Calu3 (cell line): ENCODE measurements at places on chromosomes 2 and 18.
A peak's percentile ranks its signal among the peaks of the same experiment; 100 is the strongest.

DNA sequence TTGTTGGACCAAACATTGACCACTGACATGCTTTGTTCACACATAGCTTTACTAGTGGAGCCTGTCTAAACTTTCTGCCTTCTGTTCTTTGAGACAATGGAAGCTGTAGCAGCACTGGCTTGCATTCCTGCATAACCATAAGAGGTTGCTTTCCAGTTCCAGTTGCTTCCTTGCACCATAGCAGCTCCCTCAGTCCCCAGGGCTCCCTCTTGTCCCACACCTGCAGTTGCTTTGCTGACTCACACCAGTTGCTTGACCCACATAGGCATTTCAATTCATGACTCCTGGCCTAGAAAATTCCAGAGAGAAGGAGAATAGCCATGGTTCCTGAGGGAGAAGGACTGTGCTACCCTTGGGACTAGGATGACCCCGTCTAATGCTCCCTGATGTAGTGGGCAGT is 20.9 kb downstream of the SGPP2 start:
- DNase-seq: no peak

GRCh38 chr2:205685314-205686055 is 3.2 kb downstream of the NRP2 start:
- DNase-seq: peak; percentile 69

DNA sequence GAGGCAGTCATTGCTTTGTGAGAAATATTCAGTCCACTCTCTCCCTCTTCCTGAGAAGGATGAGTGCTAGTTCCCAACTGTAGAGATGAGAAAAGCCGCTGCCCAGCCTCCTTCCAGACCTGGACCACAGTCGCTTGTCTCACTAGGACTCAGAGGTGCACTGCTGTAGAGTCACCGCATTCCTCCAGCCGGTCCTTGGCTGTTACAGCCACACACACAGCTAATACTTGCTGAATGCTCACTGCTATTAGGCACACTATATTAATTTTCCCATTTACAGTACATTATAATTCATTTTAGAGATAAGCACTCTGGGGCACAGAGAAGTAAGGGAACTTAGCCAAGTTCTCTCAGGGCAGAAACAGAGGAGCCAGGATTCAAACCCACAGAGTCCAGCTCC is 10.0 kb upstream of the FABP1 start:
- DNase-seq: no peak

GRCh38 chr2:72744049-72744448 is 81.8 kb downstream of the EXOC6B start:
- no peak for DNase-seq

- no peak for DNase-seq
Observed at GRCh38 chr18:8562919-8563318, 46.3 kb upstream of the RAB12 start.

- DNase-seq: peak; percentile 55
Observed at GRCh38 chr2:60553495-60554073, at the start of gene BCL11A. TSS of gene BCL11A (minus strand) at chr2:60553654. CDS start at chr2:60553270, 384 bp downstream.

DNA sequence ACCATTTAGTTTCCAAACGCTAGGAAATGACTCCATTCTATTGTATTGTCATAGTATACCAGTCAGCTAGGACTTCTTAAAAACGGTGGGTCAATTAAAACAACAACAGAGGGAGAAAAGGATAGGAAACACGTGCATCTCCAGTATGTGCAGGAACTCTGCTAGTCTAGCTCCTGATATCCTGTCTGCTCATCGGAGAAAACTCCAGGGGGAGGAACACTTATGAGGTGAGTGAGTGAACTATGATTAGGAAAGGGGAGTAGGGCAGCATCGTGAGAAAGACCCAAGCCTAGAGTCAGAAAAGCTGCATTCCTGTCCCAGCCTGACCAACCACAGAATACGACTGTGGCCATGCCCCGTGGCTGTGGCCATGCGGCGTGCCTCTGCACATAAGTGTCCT is 34.2 kb downstream of the DTNB start:
- DNase-seq: no peak

- DNase-seq: no peak
Observed at GRCh38 chr2:220259662-220260061, 632.2 kb downstream of the SLC4A3 start.

- no peak for DNase-seq
Observed at GRCh38 chr2:199118673-199119112, 339.0 kb downstream of the SATB2 start.

GRCh38 chr2:117785740-117786139 is 28.8 kb upstream of the DDX18 start:
- peak; percentile 62 for DNase-seq

- no peak for DNase-seq
Observed at GRCh38 chr2:145350011-145350410, 830.1 kb upstream of the ZEB2 start.

- DNase-seq: no peak
Observed at GRCh38 chr2:12045864-12046291, 299.4 kb downstream of the LPIN1 start.

DNA sequence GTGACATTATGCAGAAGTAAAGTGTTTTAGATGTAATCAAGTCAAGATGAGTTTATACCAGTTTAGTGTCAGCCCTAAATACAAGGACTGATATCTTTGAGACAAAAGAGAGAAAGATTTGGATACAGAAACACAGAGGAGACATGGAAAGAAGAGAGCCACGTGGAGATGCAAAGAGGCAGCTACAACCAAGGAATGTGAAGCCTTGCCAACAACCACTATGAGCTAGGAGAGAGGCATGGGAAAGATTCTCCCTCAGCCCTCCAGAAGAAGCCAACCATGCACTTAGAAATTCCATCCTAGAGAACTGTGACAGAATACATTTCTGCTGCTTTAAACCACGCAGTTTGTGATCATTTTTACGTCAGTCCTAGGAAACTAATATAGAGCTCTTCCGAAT is 217.2 kb downstream of the DOK6 start:
- no peak for DNase-seq

DNA sequence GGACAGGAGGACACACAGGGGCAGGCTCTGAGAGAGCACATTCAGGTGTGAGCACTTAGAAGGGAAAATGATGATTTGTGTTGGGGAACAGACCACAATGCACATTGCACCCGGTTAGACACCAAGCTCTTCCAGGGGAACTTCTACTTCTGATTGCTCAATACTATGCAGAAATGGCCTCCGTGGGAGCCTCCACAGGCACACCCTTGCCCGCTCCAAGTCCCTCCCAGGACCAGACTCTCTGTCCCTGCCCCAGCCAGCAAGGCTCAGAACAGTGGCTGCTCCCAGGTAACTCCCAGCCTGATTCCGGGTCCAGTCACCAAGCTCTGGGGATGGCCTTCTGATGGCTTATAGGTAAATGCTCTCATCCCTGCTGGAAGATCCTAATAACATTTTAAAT is 56.2 kb downstream of the BCL2L11 start:
- DNase-seq: no peak

DNA sequence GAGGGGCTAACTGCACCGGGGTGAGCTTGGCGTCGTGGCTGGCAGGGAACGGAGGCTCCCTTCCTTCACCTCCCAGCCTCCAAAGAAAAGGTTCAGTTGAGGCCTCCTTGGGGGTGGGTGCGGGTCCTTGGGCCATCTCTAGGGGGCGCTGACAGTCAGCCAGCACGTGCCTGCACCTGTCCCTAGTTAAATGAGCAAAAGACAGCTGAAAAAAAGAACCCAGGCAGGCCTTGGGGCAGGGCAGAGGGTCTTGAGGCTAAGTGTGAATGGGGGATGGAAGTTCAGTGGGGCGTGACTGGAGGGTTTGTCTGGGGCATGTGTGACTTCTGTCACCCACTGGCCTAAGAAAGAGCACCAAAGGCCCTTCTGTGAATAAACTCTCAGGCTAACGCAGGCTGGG is 56.4 kb downstream of the ZFP36L2 start:
- peak; percentile 73 for DNase-seq

DNA sequence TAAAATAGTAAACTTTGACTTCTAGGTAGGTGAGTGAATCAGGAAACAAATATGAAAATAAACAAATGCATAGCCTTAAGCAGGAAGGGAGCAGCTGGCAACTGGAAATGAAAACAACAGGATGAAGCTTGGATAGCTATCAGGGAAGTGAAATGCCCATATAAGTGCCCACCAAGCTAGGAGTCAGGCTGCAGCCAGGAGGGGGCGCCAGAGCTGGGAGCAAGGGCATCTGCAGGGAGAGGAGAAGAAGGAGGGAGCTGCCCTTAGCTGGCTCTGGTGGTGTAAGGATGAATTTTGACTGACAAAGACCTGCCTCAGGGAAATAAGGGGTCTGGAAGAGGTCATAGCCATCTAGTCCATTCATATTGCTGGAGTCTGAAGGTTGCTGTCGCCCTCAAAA is 298.3 kb downstream of the TDRD15 start:
- DNase-seq: peak; percentile 29

DNA sequence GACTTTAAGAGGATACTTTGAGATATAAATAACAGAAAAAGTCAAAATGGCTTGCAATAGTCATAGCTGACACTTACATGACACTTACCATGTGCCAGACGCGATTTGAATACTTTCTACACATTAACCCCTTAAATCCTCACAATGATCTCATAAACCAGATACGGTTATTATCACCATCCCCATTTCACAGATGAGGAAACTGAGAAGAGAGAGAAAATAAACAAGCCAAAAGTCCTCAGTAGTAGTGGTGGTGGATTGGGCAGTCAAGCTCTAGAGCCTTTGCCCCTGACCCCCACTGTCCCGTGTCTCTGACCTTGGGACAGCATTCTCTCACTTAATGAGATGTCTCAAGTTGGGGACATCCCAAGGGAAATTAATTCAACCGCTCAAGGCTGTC is 105.2 kb upstream of the TAF1B start:
- DNase-seq: no peak

DNA sequence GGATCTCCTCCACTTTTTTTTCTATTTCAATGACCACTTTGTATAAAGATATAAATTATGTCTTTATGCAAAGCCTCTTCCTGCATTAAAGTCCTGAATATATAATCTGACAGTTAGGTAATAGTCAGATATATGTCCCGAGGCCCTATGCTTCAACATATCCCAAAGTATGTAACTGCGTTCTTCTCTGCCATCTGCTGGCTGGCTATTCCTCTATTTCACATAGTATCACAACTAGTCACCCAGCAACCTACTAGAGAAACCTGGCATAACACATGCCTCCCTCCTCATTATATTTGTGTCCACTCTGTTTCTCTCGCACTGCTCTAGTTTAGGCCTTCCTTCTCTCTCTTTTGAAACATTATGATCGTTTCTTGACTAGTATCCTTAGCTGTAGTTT is 640.8 kb downstream of the DPP10 start:
- no peak for DNase-seq

DNA sequence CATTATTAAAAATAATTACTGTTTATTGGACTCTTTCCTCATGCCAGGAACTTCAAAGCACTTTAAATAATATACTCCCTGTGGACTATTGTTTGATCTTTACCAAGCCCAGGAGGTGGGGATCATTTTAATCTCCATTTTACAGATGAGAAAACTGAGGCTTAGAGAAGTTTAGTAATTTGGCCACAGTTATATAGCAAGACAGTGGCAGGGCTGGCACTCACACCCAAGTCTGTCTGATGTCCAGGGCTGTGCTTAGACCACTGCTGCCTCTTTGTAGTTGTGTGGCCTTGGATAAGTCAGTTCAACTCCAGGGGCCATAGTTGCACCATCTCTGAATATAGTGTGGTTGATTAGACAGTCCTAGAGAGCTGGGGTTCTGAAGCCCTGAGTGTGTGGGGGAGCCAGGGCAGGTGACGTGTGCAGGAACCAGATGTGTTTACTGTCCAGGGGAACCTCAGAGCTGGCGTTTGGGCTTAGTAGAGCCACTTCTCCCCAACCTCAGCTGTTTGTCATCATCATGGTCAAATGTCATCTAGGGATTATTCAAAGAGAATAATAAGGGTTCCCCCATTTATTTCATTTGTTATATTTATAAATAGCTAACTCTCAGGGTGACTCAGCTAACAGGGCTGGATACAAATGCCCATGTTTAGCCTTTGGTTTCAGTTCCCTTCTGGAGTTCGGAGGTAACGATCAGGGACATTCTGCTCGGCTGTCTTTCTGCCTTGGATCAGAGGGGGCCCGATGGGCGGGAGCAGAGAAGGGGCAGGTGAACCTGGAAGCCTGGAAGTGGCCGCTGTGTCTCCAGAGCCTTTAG is 68.0 kb downstream of the BOLA3 start:
- no peak for DNase-seq

GRCh38 chr2:95721726-95722125 is 129.9 kb downstream of the TRIM43 start:
- no peak for DNase-seq

- DNase-seq: peak; percentile 31
Observed at GRCh38 chr2:165825041-165825440, 31.0 kb upstream of the GALNT3 start.

- no peak for DNase-seq
Observed at GRCh38 chr2:134679745-134680144, 39.1 kb downstream of the TMEM163 start.

GRCh38 chr2:57141269-57141668 is 905.3 kb upstream of the VRK2 start:
- no peak for DNase-seq

- no peak for DNase-seq
Observed at GRCh38 chr2:133952420-133952819, 301.5 kb upstream of the MGAT5 start.

GRCh38 chr2:40282428-40282827 is 169.5 kb downstream of the SLC8A1 start:
- no peak for DNase-seq

DNA sequence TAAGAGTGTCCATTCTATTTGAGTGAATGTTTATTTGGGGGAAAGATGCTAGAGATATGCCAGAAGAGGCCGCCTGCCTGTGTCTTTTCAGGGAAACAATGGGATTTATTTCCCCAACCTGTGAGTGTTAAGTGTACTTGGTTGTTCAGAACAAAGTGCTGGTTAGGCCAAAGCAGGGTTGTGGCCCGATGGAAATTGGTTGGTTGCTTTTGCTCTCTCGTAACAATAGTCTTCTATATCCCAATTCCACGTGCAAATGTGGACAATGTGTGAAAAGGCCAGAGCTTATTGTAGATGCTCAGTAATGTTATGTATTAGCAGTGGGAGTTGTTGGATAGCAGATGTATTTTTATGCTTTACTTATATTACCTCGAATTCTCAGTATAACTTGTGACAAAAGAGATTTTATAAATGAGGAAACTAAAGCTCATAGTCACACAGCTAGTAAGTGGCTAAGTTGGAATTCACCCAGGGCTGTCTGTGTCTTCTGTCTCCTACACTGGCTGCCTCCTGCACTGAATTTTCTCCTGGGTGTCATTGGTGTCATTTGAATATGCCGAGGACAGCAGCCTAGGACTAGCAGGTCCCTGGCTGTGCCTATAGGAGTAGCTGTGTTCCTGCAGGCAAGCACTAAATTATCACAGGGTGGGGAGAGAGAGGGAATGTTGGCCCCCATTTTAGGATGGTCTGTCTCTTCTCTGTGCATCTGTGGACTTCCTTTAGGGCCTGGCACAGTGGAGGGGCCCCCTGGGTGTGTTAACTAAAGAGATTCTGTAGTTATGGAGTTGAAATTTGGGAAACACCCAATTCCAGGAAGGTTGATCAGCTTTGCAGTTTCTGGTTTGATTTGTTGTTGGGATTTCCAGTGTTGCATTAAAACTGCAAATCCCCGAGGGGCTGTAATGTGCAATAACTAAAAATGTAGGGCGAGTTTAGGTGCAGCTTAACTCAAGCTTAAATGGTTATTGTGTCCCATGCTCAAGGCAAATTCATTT is 21.6 kb downstream of the GPD2 start:
- DNase-seq: no peak
